SJSA1 (cell line): ENCODE measurements at places on chromosomes 16 and 17. TPM values are rescaled to one million over a fixed set of nuclear protein-coding genes. Genes with fewer than 3 reads are reported as not detected.
A peak's percentile ranks its signal among the peaks of the same experiment; 100 is the strongest.

The KRT14 gene
- 0.92 TPM in 1 of 2 replicates, not detected in the other for total RNA-seq

DNA sequence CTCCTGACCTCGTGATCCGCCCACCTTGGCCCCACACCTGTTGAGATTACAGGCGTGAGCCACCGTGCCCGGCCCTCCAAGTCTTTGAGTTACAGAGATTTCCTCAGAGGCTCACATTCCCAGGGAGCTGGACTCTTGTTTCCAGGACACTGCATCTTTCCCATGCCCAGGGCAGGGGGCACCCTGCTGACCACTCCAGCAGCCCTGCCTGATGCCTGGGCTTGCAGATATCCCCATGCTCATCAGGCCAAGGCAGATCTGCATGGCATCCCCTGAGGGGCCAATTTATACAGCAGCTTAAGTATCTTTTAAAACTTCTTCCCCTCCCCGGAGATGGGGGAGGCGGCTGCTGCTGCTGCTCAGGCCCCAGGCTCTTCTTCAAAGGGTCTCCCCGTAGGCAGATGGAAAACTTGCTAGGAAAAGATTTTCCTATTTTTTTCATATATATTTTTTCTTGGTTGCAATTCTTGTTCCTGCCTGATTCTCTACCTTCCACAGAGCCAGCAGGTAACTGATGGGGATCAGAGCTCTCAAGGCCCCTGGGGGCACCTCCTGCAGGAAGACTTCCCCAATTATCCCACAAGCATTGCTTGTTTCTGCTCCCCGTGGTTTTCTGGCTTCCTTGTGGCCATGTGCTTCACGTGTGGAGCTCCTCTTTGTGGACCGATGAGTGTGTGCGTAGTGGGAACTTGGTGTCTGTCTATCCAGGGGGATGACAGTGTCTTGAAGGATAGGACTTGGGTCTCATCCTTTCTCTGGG is 102.2 kb upstream of the SDK2 start:
- DNase-seq: no peak

GRCh38 chr16:20875355-20875650 is 24.9 kb downstream of the DCUN1D3 start:
- DNase-seq: no peak

- peak; percentile 24 for DNase-seq
Observed at GRCh38 chr16:27313422-27314160, at the start of gene IL4R. Gene IL4R (plus strand): TSS chr16:27313974. CDS start chr16:27340204, 26,230 bp downstream.

- no peak for DNase-seq
Observed at GRCh38 chr16:20833086-20833485, 26.8 kb downstream of the REXO5 start.

DNA sequence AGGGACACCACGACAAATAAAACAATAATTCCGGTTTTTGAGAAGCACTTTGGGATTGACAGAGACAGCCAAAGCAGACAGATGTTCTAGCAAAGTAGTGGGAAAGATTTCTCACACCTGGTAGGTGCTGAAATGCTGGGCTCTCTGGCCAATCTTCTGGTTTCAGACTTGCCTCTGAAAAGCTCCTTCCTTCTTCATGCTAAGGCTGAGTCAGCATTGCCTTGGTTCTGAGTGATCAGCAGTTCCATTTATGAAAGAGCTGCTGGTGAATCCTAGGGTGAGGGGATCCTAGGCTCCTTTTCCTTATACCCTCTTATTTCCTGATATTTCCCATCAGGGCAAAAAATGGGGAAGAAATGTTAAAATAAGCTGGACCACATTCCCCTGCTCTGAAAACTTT is 268.7 kb upstream of the SALL1 start:
- DNase-seq: no peak

DNA sequence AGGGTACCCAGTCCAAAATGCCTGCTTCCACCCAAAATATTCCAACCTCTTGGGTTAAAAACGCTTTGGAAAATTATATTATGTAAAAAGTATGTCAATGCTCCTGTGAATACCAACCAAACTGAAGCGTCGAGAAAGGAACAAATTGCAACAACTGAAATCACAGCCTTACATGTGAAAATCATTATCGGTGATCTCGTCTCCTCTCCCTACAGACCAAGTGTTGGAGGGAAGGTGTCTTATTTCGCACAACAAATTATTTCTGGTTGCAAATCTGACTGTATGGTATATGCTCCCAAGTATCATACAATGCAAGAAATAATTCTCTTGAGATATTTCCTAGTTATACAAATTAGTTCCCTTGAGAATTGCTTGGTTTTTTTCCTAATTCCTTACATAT is 89.3 kb upstream of the CDYL2 start:
- no peak for DNase-seq
